ENCODE measurements at places on chromosomes 5 and 9. TPM values are rescaled to one million over a fixed set of nuclear protein-coding genes. Genes with fewer than 3 reads are reported as not detected.

DNA sequence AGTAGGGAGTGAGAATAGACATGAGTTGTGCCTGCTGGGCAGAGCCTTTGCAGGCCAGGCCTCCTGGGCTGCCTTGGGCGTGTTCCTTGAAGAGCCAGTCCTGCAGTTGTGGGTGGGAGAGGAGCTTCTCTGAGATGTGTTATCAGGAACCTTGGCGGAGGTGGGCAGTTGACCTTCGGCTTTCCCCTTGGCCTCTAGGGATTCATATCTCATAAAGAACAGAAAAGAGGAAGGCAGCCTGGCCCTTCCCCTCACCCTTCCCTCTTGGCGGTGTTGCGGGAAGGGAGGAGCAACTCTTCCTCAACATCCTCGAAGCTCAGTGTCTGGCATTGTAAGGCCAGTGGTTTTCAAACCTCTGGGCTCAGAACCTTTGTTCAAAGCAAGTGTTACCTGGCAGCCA is 59.2 kb downstream of the DAPK1 start:
- DNase-seq: no peak

Gene CARD9
- 0.91 TPM for total RNA-seq

DNA sequence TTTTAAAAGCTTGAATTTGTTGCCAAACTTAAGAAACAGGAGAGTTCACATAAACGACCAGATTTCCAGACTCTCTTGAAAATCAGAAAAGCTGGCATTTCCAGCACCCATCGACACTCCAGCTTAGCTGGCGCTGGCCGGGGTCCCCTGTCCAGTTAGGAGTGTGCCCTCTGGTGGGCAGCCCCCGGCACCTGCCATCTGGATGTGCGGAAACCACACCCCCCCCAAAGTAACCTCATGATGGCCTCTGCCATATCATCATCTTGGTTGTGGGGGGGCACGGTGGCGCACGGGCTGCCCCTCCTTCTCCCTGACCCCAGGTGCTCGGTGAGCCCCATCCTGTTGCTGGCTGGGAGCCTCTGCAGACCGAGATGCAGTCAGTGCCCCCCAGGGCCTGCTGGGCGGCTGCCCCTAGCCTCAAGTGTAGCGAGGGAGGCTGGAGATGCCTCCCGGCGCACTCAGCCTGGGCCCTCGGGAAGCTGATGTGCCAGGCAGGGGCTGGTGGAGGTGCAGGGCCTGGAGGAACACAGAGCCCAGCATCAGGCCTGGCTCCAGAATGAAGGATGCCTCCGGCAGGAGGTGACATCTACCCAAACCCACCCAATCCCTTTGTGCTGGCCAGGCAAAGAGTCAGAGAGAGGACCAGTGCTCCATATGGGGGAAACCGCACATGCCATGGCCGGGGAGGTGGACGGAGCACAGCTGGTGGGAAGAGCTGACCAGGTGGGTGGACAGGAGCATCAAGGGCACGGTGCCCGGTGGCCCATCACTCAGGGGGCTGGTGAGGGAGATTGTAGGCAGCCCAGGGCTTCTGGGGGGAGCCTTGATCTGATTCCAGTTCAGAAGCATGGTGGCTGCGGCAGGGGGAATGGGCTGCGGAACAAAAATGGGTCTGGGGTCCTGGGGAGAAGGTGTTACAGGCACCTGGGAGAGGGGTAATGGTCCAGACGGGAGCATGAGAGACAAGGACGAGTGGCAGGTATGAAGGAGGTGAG is 70.6 kb downstream of the ADAMTS2 start:
- no peak for DNase-seq

Gene SHOC1
- not detected for total RNA-seq

GRCh38 chr5:172820046-172820767 is 13.8 kb upstream of the ERGIC1 start:
- no peak for DNase-seq

Gene LURAP1L
- total RNA-seq: 9.4 TPM

- no peak for DNase-seq
Measured at GRCh38 chr5:90560771-90561170, 2.2 kb downstream of the ADGRV1 start.

- no peak for DNase-seq
Measured at GRCh38 chr9:109812818-109813281, 32.9 kb downstream of the PALM2AKAP2 start.

Gene SV2C
- not detected for total RNA-seq

DNA sequence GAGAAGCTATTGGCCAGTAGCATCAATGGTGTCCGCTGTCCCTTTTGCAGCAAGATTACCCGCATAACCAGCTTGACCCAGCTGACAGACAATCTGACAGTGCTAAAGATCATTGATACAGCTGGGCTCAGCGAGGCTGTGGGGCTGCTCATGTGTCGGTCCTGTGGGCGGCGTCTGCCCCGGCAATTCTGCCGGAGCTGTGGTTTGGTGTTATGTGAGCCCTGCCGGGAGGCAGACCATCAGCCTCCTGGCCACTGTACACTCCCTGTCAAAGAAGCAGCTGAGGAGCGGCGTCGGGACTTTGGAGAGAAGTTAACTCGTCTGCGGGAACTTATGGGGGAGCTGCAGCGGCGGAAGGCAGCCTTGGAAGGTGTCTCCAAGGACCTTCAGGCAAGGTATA is 10.8 kb downstream of the TRIM32 start:
- DNase-seq: peak; percentile 13

Gene MPDZ
- 31.2 TPM for total RNA-seq

Gene ECM2
- total RNA-seq: 11.2 TPM

Gene FGF18
- total RNA-seq: 0.16 TPM

- DNase-seq: no peak
Measured at GRCh38 chr9:96483733-96484390, 33.9 kb downstream of the HABP4 start.

Gene TMEM174
- not detected for total RNA-seq

Gene PPP3R2
- not detected for total RNA-seq

DNA sequence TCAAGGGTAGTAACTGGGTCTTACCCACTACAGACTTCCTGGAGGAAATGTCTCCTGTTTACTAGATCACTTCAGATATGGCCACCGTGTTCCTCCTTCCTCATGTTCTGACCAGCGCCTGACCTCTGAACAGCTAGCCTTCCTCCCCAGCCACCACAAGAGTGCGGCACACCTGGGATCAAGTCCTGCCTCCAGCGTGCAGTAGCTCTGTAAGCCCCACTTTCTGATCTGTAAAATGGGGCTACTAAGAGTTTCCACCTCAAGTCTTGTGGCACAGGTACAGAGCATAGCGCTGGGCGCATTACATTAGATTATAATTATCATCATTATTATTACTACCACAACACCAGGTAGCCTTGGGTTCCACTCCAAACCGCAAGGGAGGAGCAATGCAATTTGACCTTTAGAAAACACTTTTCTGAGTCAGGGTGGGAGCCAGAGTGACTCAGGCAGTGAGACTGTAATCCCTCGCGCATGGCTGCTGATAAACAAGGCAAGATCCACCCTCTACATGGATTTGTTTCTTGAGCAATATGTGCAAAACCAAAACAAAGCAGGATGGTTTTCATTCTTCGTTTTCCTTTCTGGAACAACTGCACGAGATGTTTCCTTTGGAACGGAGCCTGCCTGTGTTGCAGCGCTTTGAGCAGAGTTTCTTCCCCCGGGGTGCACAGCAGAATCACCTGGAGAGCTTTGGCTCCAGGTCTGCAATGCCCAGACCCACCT is 65.0 kb upstream of the ANGPTL2 start:
- DNase-seq: peak; percentile 91

DNA sequence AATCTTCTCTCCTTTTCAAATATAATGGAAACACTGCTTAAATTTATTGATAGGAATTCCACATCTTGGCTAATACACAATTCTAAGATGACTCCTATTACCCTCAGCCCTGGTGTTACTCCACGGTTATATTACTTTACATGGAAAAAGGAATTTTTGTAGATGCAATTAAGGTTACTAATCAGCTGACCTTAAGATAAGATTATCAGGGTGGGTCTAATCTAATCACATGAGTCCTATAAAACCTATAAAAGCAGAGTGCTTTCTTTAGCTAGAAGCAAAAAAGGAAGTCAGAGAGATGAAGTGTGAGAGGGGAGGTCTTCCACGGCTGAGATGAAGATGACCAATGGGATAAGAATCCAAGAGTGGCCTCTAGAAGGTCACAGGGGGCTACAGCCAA is 268.6 kb downstream of the PDE4D start:
- DNase-seq: no peak

DNA sequence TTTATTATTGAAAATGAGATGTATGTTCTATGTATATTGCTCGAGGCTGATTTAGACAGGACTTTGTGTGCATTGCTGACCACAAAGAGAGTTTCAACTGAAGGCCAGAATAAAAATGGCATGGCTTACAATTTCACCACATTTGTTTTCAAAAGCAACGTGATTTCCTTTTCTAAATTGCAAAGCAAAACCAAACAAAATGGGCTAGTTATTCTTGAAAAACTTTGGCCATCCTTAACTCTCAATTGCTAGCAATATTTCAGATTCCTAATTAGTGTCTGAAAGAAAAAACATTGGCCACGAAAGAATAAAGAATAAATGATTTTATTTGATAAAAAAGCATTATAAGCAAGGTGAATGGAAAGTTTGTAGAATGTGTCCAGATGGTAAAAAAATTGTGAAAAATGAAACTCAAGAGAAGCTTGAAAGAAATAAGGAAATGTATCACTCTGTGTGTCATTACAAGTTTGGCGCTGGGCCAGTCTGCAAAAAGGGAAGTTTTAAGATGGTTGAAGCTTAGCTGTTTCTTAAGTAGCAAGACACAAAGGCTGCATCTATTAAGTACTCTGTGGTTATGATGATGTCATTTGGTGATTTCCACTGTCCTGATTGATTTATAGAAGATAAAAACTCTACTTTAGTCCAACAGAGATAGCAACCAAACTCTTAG is 89.2 kb upstream of the PRLR start:
- peak; percentile 25 for DNase-seq

Gene PCDHA1
- 0.10 TPM for total RNA-seq

DNA sequence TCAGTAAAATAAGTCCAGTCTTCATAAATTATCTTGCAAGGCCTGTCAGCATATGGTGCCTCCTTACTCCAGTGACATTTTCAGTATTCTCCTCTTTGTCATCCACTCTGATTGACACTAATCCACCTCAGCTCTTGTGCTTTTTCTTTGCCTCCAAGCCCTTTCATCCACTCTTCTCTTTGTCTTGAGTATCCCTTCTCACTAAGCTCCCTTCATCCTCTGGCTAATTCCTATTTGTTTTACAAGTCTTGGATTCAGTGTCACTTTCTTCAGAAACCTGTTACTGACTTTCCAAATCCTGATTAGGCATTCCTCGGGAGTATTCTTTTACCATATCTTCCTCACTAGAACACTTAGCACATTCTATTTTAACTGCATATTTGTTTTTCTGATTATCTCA is 100.6 kb upstream of the VCAN start:
- DNase-seq: no peak

GRCh38 chr5:122715095-122715494 is 59.8 kb upstream of the SNX2 start:
- peak; percentile 22 for DNase-seq

Gene EIF4E1B
- not detected for total RNA-seq

DNA sequence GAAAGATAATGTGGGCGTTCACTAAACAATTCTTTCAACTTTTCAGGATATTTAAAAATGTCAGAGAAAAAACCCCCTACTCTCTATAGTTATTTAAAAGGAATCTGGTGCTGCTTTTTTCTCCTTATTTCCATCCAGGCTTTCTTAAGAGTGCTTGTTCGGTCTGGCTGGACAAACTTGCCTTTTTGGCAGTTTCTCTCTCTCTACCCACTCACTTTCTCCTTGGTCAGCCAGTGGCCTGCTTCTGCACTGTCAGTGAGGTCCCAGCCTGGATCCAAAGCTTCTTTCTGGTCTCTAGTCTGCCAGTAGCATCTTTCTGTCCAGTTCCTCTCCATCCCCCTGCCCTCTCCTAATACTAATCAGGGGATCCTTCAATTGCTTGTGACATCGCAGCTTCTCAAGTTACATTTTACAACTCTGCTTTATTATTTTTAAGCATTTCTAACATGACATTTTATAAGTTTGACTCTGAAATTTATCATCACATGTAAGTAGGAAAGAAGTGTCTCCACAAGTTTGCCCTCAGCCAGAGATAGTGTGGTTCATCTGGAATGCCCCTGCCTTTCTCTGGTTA is 50.4 kb downstream of the PIK3R1 start:
- no peak for DNase-seq

DNA sequence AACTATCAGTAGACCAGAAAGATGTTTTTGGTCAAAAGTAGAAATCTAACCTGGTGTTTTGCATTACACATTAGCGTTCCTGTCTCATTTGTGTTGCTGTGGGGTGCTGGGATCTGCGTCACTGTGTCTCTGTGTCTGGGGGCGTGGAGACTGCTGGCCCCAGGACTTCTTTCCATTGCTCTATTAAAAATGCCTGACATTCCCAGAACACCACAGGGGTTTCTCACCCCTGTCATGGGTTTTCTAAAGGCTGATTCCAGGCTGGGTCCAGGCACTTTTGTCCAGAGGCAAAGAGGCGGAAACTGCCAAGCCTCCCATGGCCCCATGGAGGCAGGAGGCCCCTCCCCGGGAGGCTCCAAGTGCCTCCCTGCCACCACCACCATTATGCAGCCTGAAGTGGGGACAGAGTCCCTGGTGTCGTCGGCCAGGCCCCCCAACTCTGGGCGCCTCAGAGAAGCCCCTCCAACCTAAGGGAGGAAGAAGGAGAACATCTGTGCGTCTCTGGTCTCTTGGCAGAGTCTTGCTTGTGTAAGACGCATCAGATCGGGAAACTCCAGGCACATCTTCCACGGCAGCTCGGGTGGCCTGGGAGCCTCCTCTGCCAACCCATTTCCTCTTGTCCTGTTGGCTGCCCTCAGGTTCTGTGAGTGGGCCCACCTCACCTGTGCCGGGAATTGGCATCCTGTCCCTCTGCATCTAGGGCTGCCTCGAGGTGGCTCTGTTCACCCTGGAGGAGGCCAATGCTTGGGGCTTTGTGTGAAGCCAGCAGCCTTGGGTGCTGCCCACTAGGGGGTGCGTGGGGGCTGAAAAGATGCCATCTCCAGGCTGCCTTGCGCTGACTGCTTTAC is 13.8 kb upstream of the PLEKHG4B start:
- peak; percentile 72 for DNase-seq

Gene PITX1
- 5.5 TPM for total RNA-seq

- DNase-seq: peak; percentile 85
Measured at GRCh38 chr9:97559111-97559514, 57.6 kb downstream of the TMOD1 start.

Gene CERCAM
- 52.0 TPM for total RNA-seq

Gene SYNPO
- total RNA-seq: 7.8 TPM

Gene FAM163B
- not detected for total RNA-seq

- no peak for DNase-seq
Measured at GRCh38 chr5:151257731-151258181, 4.8 kb downstream of the GM2A start.

DNA sequence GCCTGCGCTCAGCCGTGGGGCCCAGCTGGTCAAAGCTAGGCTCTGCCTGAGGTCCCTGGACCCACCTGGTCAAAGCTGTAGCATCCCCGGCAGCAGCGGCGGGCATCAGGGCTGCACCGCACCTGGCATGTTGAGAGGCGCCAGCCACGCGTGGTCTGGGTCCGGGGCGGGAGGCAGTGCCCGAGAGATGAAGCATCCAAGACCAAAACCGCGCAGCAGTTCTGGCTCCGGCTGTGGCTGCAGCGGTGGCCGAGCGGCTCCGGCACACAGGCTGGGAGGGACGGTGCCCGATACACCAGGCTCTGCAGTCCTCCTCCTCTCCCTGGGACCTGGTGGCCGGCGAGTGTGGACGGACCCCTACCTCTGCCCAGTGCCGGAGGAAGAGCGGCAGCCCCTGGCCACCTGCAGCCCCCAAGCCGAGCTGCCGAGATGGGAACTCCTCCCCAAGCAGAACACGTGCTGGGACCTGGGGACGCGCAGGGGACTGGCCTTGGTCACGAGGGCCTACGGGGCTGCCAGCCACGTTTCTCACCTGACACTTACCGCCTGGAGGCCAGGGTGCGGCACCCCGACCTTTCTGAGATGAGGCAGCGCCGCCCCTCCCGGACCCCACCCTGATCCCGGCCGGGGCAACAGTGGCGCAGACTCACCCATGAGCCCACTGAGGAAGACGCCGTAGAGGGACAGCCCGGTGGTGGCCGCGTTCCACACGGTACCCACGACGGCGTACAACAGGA is 33.0 kb downstream of the SLC9A3 start:
- DNase-seq: no peak

Data from myocyte (in vitro differentiated cells).